Psoas muscle (tissue), 8 donors: ENCODE measurements at places on chromosomes 3 and 15. TPM values are rescaled to one million over a fixed set of nuclear protein-coding genes. Genes with fewer than 3 reads are reported as not detected.

- H3K27ac ChIP-seq, result peak overlapping the region; percentile 88
- H3K4me3 ChIP-seq, result peak overlapping the region; percentile 98
- peaks cover 21% of the 10 kb centered on the region for H3K4me1 ChIP-seq
- no peaks in the 10 kb centered on the region for H3K27me3 ChIP-seq
- DNase-seq, result no peak
Measured at GRCh38 chr15:82263350-82263749, 732 bp downstream of the SAXO2 start.

- peak overlapping the region; percentile 8 for H3K4me3 ChIP-seq
- H3K27ac ChIP-seq, result peak overlapping the region; percentile 79
- no peaks in the 10 kb centered on the region for H3K36me3 ChIP-seq
- H3K27me3 ChIP-seq, result no peaks in the 10 kb centered on the region
- H3K4me1 ChIP-seq, result peaks cover 67% of the 10 kb centered on the region
Measured at GRCh38 chr3:172140499-172141391, 101.4 kb downstream of the FNDC3B start.

- no peaks in the 10 kb centered on the region for H3K27me3 ChIP-seq
- DNase-seq, result no peak
- H3K4me1 ChIP-seq, result peaks cover 52% of the 10 kb centered on the region
- no peaks in the 10 kb centered on the region for H3K36me3 ChIP-seq
- H3K4me3 ChIP-seq, result no peak overlapping the region
Measured at GRCh38 chr3:106345353-106346027, 476.7 kb upstream of the CBLB start.

GRCh38 chr15:88788816-88789215 is 14.4 kb upstream of the ACAN start:
- no peaks in the 10 kb centered on the region for H3K27me3 ChIP-seq
- DNase-seq, result no peak
- no peaks in the 10 kb centered on the region for H3K36me3 ChIP-seq
- H3K4me1 ChIP-seq, result no peaks in the 10 kb centered on the region

The FAM107A gene
- total RNA-seq, result 18.4 TPM

The KCNAB1 gene
- 1.2 TPM for total RNA-seq
